ENCODE measurements at places on chromosomes 5 and 9. TPM values are rescaled to one million over a fixed set of nuclear protein-coding genes. Genes with fewer than 3 reads are reported as not detected.

GRCh38 chr5:60382716-60383115 lies 317.2 kb downstream of the DEPDC1B start:
- H3K27ac ChIP-seq = no peak overlapping the region
- H3K4me1 ChIP-seq = no peaks in the 10 kb centered on the region
- no peaks in the 10 kb centered on the region for H3K36me3 ChIP-seq
- no peaks in the 10 kb centered on the region for H3K27me3 ChIP-seq

GRCh38 chr5:9288234-9288633 lies 257.6 kb downstream of the SEMA5A start:
- no peak for DNase-seq
- no peak overlapping the region for H3K27ac ChIP-seq
- H3K4me3 ChIP-seq = no peak overlapping the region

DNA sequence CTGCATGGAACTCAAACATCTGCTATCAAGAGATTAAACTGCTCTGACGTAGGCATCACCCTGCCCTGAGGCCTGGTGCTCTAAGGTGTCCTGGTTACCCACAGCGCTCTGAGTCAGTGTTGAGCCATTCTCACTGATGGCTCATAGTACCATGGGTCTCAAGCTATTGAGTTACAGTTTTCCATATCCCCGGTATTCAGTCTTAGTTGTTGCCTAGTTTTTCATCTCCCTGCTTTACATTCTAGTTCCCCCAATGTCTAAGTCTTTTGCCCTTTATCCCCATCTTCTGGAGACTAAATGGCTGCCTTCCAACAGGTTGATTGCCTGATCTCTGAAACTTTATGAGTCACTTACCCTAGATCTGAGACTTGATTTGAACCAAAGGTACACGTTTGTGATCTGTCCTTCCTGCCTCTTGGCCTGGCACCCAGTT lies 161.2 kb upstream of the PTGER4 start:
- DNase-seq = peak; percentile 76
- no peak overlapping the region for H3K27ac ChIP-seq
- no peaks in the 10 kb centered on the region for H3K36me3 ChIP-seq
- no peaks in the 10 kb centered on the region for H3K4me1 ChIP-seq
- no peak overlapping the region for H3K4me3 ChIP-seq
- H3K27me3 ChIP-seq = no peaks in the 10 kb centered on the region

ELOVL7 gene
- 0.18 TPM for total RNA-seq

PCA3 gene
- total RNA-seq = not detected

GRCh38 chr9:111806259-111806658 lies 11.5 kb upstream of the SHOC1 start:
- peaks cover 2% of the 10 kb centered on the region for H3K4me1 ChIP-seq
- no peak for DNase-seq
- H3K36me3 ChIP-seq = no peaks in the 10 kb centered on the region

DNA sequence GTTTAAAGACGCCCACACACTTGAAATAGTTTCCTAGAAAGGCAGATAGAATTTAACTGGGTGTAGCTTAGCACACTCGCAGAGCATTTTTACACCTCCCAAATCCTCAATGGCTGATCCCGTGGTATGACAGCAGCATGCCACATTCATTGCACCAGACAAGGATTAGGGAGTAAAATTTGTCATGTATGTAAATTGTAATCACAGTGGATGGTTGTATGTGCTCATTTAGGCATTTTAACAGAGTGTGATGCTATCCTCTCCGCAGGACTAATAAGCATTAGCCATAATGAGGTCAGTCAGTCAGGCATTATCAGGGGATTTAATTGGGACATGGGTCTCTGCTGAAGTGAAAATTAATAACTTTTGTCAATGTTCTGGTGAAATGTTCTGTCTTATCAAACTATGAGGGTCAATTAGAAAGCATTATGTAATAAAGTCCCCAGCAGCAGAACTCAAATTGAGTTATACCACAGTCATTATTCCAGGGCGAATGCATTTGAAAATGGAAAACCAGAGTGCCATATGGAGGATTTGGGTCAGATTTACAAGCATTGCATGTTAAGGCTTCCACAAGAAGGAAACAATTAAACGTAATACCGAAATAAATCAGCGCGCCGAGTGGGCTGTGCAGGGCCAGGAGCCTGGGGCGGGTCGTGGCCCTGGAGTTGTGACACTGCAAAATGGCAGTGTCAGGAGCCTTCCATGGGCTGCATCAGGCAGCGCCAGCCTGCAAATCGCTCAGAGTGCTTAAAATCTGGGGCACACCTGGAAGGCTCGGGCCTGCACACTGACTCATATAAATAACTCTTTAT lies 602.2 kb downstream of the BNC2 start:
- H3K27ac ChIP-seq = no peak overlapping the region
- H3K27me3 ChIP-seq = peaks cover 9% of the 10 kb centered on the region
- no peaks in the 10 kb centered on the region for H3K36me3 ChIP-seq
- peaks cover 6% of the 10 kb centered on the region for H3K4me1 ChIP-seq
- H3K4me3 ChIP-seq = no peak overlapping the region
- DNase-seq = no peak

SPINK6 gene
- total RNA-seq = not detected

DNA sequence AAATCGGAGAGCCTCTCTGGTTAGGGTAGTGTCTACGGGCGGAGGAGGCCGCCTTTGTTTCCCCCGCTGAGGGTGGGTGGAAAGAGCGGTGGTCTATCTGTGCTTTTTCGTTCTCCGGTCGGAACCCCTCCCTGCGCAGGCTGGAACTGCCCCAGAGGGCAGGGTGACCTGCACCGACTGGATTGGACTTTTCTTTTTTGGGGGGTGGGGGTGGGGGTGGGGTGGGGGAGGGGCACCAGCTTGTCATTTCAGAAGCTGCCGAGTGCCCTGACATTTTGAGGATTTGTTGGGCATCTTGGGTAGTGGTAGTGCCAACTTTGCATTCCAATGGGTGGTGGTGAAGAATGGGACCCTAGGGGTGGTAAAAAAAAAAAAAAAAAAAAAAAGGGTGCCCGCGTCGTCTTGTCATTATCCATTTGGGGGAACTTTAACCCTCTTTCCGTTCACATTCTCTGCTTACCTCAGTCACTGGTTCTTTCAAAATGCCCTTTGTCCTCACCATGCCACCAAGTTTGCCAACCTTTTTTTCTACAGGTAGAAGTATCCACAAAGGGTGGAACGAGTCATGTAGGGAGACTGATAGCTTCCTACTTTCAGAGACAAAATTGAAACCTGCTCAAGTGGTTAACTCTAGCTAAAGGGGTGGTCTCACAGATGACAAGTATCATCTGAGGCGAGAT lies 1.3 kb downstream of the UBE2R2 start:
- peaks cover 14% of the 10 kb centered on the region for H3K4me1 ChIP-seq
- H3K27me3 ChIP-seq = no peaks in the 10 kb centered on the region
- H3K27ac ChIP-seq = peak overlapping the region; percentile 95

PCDHA10 gene
- total RNA-seq = under 0.01 TPM
